ENCODE measurements at places on chromosomes 6 and 20. TPM values are rescaled to one million over a fixed set of nuclear protein-coding genes. Genes with fewer than 3 reads are reported as not detected.

DNA sequence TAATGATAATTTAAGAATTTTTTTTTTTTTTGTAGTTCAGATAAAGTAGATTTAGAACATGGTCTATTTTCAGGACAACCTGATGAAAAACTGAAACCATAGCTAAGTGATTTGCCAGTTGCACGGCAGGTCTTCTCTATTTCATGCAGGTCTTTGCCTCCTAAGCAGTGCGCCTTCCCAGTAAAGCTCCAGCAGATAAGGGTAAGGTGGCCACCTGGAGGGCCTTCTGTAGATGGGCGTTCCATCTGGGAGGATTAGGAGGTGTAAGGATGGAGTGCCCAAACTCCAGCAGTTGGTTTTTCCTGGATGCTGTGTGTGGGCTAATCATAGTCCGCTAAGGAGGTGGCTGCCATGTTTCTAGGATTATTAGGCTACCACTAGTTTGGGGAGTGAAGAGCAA is 107.1 kb downstream of the ARID1B start:
- DNase-seq: no peak

GRCh38 chr6:168037242-168037641 is 39.8 kb downstream of the KIF25 start:
- no peak for DNase-seq

DNA sequence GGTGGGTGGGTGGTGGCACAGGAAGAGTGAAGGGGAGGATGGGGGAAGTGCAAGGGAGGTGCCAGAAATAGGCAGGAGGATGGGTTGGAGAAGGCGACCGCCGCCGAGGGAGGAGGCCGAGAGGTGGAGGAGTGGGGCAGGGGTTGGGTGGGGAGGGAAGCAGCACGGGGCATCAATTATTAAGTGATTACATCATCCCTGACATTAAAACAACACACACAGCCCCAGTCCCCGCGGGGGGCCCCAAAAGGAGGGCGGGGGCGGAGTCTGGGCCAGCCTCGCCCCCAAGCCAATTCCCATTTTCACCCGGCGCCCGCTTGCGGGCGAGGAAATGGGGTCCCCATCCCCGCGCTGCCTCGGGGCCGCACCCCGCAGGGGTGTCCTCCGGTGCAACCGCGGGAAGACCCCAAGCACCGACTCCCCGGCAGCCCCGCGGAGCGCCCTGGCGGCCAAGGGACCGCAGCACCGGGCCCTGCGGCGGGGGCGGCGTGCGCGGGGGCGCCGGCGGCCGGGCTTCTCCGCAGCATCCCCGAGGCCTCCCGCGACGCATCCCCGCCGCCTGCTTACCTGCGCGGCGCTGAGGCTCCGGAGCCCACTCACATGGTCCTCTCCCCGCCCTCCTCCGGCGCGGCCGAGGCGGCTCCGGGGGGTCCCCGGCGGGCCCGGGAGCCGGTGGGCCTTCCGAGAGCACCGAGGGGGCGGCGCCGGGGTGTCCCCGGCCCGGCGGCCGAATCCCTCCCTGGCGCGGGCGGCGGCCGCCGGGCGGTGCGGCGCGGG is 663 bp downstream of the FYN start:
- peak; percentile 68 for DNase-seq

GRCh38 chr6:43386492-43386891 is 17.0 kb upstream of the ZNF318 start:
- DNase-seq: no peak

GRCh38 chr6:130047088-130047995 is 29.0 kb downstream of the L3MBTL3 start:
- DNase-seq: no peak

DNA sequence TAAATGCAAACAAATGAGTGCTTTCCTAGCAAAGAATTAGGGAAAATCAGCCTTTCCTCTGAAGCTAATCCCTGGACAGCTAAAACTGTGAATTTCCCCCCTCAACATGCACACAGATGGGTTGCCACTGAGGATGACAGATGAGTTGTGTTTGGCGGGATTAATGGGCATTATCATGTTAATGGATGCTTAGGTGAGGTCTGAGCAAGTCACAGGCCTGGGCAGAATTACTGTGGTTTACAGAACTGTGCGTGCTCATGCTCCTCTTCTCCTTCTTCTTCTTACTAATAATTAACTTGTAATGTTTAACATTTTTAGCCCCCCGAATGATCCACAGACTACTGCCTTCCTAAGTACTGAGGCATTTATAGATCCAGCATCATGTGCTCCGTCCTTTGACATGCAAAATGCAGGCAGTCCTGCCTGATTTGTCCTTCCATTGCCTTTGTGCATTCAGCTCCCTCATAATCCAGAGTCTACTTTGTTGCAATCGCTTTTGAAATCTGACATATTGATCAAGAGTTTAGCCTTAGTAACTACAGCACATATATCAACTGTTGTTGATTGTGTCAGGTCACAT is 753.4 kb upstream of the MMS22L start:
- DNase-seq: no peak

DNA sequence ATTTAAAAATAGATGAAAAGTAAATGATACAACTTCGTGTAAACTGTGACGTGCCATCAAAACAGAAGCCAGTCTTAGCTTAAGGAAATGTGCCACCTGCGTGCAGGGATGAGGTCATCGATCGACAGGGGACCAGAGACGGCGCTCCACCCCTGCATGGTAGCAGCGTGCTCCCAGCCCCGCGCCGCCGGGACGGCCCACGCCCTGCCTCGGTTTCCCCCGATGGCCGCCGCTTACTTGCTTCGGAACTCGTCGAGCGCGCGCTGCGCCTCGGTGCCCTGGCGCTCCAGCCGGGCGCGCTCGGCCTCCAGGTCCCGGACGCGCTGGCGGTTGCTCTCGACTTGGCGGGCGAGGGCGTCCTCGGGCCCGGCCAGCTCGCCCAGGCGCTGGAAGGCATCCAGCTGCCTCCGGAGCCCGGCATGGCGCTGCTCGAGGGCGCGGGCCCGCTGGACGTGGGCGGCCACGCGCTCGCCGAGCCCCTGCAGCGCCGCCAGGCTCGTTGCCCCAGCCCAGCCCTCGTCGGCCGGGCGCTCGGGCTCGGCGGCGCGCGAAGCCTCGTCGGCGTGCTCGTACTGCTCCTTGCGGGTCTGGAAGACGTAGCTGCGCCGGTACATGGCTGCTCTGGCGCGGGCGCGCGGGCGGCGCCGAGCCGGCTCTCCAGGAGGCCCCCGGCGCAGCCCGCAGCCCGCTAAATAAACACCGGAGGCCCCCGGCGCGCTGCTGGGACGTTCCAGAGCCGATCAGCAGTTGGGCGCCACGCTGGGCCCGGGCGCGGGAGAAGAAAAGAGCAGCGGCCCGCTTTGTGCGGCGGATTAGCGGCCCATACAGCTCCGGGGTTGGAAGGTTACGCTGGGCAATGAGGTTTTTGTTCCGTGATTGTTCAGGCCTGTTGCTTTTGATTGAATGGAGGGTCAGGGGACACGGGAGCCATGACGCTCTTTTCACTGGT is at the start of gene BFSP1:
TSS of gene BFSP1 (minus strand) at position 664 of the 949 bp plus-strand sequence. CDS start at position 614, 50 bp downstream.
- DNase-seq: peak; percentile 72

- no peak for DNase-seq
These were observed 12.9 kb downstream of the SLC4A11 start for GRCh38 chr20:3226093-3226492.

DNA sequence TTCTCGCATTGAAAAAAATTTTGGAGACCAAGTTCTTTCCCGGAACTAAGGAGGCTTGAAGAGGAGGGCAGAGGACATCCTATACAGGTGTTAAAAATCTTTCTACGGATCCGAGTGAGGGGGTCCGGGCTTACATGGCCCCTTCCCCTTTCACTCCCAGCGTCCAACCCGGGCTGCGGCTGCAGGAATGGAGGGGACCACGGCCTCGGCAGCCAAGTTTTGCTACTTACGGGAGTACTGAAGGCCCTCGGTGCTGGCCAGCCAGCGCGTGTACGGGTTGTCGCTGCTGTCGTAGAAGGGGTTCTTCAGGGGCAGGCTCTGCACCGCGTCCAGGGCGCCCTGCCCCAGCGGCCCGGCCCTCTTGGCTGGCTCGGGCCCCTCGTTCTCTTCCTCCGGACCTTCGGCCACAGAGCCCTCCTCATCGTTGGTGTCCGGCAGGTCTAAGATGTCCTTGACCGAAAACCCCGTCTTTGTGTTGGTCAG is 642 bp downstream of the NKX2-2 start:
- DNase-seq: no peak

The CCN6 gene
- 0.70 TPM for total RNA-seq

The PLA2G7 gene
- not detected for total RNA-seq

The SRF gene
- 40.8 TPM for total RNA-seq

The RSPH9 gene
- total RNA-seq: not detected

The EDN1 gene
- total RNA-seq: not detected

Measured in activated CD4-positive, alpha-beta memory T cell treated with anti-CD3 and anti-CD28 coated beads for 36 hours (primary cell).